Thoracic aorta (tissue), 2 donors: ENCODE measurements at places on chromosomes 11 and 22. TPM values are rescaled to one million over a fixed set of nuclear protein-coding genes. Genes with fewer than 3 reads are reported as not detected.

DNAJB7 gene
- total RNA-seq = not detected

PHETA2 gene
- 23.7 TPM for total RNA-seq

CDON gene
- 10.4 TPM for total RNA-seq

ALDH3B2 gene
- not detected for total RNA-seq

BACE1 gene
- 37.2 TPM for total RNA-seq

FJX1 gene
- 19.2 TPM for total RNA-seq

SCGB1A1 gene
- not detected for total RNA-seq

CRYAB gene
- total RNA-seq = 387 TPM

- DNase-seq = no peak
These were observed 29.8 kb downstream of the LIMK2 start for GRCh38 chr22:31241936-31242335.

DNA sequence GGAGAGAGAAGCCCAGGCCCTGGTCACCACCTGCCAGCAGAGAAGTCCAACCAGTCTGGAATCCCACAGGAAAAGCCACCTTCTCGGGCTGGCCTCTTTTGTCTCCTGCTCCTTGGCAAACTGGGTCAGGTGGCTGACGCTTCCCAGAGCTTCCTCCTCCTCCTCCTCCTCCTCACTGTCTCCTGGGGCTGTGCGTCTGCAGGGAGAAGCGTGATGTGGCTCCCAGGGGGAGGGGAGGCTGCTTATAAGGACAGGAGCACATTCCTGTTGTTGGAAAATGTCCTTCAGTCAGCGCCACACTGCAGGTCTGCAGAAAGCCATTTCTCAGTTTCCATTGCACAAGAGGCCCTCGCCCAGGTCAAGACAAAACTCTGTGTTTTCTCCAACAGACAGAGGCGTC, 1316.5 kb downstream of the BRD1 start:
- no peak for DNase-seq

DNA sequence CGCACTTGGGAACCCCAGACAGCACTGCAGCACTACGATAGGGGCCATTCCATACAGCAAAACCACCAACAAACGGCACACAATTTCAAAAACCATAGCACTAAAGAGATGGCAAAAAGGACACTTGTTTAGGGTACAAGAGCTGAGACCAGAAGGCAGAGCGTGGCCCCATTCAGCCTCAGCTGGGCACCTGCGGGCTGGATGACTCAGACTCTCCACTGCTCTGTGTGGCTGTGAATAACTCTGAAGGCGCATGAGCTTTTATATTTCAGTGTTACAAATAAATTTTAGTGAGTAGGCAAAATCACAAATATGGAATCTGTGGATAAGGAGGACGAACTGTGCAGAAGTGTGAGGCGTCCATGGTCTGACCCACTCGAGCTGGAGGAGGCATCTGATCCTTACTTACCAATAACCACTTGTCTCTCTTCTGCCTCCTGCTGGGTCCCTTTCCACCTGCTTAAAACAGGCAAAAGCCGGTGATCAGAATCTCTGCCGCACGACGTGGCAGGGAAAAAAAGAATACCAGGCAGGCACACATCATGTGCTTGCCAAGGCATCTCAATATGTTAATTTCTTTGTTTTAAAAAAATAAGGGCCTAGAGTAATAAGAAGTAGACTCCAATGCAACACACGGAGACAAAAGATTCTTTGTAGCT, 325.7 kb downstream of the SHANK2 start:
- no peak for DNase-seq

- DNase-seq = no peak
These were observed 23.9 kb downstream of the PHLDB1 start for GRCh38 chr11:118631142-118631909.

DNA sequence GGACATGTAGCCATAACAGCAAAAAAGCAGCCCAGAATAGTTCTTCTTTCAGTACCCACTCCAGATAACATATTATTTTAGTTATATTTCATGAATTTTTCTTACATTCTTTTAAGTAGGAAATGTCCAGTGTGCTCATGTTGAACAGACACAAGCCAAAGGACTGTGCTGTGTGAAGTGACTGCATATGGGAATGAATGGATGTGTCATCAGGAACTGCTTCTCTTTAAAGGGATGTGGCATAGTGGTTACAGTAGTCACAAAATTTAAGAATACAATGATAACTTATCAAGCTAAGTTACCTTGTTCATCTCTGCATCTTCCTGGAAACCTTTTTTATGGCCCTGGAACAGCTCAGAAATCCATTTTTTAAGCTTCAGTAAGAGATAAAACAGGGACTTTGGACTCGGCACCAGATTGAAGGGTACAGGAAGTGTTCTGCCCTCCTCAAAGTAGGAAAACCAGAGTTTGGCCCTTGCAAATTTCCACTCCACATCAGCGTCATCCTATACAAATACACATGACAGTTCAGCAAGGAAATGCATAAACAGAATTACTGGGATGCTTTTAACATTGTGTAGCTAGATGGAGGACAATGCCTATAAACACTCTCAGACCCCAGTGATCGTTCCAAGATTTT, 112.8 kb downstream of the TRPC6 start:
- DNase-seq = no peak

GRCh38 chr22:37932401-37932800, 21.0 kb downstream of the C22orf23 start:
- no peak for DNase-seq

DNA sequence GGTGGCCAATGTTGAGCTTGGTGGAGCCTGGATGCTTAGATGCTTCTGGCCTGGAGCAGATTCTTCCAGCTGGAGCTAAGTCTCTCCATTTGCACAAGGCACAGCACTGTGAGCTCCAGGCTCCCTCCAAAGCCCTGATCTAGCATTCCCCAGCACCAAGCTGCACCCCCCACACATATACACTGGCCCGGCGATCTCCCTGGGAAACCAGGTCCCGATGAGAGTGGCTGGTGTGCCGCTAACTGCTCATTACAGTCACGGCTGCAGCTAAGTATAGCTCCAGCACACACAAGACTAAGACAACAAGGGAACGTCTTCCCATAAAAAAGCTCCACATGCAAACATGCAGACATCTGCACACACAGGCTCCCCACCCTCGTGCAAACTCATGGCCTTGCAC, 17.6 kb downstream of the KCNC1 start:
- no peak for DNase-seq

- DNase-seq = no peak
These were observed 18.5 kb upstream of the SPON1 start for GRCh38 chr11:13944016-13944415.

DNA sequence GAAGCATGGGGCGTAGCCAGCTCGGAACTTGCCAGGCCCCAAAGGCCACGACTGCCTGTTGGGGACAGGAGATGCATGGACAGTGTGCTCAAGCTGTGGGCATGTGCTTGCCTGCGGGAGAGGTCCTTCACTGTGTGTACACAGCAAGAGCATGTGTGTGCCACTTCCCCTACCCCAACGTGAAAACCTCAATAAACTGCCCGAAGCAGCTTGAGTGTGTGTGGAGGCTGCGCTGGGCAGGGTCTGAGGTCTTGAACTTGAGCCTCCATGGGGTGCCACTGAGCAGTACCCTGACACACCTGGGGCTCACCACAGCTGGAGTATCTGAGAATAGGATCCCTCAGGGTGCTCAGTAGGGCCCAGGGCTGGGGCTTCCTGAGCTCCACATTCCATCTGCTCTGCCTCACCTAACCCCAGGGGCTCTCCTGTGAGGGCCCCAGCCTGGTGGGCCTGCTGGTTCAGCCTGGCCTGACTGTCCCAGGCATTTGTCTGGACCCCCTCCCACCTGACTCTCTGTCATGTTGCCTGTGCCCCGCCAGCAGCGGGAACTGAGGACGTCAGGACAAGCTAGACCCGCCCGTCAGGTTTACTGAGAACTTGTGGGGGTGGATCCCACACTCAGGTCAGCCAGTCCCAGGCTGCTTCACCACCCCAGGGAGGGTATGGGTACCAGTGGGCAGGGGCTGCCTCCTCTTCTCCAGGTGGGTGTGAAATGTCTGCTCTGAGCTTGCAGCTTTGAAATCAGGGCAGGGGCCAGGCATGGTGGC, 3.2 kb downstream of the RASSF7 start:
- no peak for DNase-seq

- no peak for DNase-seq
These were observed 13.5 kb downstream of the ZBED5 start for GRCh38 chr11:10844356-10844755.

- DNase-seq = no peak
These were observed 18.6 kb downstream of the MOB2 start for GRCh38 chr11:1468002-1468401.

GRCh38 chr11:12028303-12028702, 19.9 kb upstream of the DKK3 start:
- DNase-seq = no peak
